ENCODE measurements at places on chromosomes 3 and 15. TPM values are rescaled to one million over a fixed set of nuclear protein-coding genes. Genes with fewer than 3 reads are reported as not detected.

IL17RC gene
- 0.40 TPM for total RNA-seq

CKMT1B gene
- 0.36 TPM for total RNA-seq

PLSCR5 gene
- not detected for total RNA-seq

KCNMB3 gene
- total RNA-seq, result 0.29 TPM

LRRC3B gene
- not detected for total RNA-seq

LMAN1L gene
- not detected for total RNA-seq

LARP6 gene
- total RNA-seq, result 0.17 TPM

MFGE8 gene
- total RNA-seq, result 13.7 TPM

ZMYND10 gene
- 0.94 TPM for total RNA-seq

Data from activated CD4-positive, alpha-beta memory T cell treated with anti-CD3 and anti-CD28 coated beads for 36 hours (primary cell).